Activated naive CD8-positive, alpha-beta T cell treated with anti-CD3 and anti-CD28 coated beads for 36 hours (primary cell): ENCODE measurements at places on chromosomes 11 and 22.

DNA sequence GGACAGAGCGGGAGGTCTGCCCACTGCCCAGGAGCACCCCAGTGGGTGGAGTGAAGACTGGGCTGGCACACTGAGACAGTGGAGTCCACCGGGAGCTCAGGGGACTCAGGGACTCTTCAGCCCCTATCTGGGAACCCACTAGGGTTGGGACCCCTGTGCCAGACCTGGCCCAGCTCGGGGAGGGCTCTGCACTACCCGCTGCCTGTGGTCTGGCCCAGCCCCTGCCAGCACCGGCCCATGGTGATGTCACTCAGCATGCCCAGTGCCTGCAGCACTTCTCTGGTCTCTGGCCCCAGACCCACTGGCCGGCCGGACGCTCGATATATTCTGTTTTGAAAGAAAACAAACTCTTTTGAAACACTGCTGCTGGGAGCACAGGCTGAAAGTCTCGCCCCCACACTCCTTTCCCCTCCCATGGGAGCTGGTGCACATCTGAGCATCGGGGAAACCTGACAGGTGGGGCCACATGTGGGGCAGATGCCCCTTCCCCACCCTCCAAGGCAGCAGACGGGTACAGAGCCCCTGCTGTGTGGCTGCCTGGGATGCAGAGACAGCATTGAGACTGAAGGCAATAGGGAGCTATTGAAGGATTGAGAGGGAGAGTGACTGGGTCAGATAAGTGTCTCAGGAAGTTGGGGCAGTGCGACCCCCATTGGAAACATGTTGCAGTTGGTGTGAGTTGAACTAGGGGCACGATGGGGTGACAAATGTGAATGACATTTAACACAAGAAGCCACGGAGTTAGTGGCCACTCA lies 62.9 kb downstream of the MYEOV start:
- no peak for DNase-seq

DNA sequence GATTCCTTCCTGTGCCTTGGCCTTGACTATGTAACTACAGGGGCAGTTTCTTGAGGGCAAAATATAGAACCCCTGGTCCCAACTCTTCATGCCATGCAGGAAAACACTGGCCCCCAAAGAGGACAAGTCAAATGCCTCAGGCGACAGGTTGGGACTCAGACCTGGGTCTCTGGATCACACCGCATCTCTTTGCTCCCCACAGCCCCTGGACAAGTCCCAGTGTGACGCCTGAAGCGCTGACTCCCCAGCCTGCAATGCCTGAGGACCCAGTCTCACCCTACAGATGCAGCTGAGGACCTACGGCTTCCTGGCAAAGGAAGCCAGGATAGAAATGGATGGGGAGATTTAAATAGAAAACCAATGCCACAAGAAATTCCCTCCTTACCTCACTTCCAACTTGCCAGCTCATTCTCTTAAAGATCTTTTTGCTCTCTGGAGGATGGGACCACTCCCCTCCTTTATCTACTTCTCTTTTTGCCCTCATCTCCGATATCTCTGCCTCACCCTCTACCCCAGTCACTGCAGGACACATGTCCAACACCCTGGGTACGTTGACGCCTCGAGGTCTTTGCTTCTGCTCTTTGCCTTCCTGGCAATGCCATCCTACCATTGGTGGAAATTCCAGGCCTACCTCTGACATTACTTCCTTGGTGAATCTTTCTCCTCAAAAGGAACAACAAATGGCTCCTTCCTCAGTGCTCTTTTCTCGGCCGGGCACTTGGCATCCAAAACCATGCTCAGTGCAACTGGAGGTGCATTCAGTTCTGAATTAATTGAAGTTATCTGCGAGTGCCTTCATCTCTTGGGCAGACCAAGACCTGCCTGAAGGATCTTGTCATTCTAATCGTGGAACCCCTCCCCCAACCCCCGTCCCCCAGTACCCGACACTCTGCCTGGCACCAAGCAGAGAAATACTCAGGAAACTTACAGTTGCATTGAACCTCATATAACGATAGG lies 2.0 kb upstream of the PRDM11 start:
- DNase-seq: no peak

DNA sequence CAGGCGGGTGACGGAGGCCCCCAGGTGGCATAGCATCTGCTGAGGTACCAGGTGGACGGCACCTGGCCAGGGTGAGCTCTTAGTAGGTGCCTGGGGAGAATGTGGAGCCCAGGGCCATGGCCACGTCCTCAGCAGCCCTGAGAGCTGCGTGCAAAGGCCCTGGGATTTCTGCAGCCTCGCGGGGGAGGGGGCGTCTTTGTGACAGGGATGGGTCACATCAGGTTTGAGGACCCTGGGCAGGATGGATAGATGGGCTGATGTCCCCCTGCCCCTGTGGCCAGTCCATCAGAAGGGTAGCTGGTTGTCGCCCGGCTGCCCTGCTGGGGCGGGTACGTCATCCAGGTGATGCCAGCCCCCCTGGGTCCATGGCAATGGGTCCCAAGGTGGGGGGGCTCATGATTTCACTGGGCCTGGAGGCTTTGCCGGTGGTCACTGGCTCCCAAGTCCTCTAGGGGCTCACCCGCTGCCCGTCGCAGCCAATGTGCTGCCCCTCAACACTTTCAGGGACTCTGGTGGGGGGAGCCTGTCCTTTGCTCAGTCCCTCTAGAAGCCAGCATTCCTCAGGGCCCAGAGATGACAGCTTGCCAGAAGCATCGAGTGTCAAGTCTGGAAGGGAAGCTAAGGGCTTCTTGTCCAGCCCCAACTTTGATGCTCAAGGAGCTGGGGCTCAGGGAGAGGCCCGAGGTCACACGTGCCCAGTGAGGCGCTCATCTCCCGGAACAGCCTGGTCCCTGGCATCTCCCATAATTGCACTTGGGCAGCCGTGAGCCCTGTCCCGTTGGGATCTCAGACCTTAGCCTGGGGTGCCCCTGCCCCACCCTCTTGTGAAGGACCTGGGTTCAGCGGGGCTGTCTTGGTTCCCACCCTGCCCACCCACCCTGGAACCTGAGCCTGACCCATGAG lies 777 bp downstream of the TBX10 start:
- DNase-seq: no peak

DNA sequence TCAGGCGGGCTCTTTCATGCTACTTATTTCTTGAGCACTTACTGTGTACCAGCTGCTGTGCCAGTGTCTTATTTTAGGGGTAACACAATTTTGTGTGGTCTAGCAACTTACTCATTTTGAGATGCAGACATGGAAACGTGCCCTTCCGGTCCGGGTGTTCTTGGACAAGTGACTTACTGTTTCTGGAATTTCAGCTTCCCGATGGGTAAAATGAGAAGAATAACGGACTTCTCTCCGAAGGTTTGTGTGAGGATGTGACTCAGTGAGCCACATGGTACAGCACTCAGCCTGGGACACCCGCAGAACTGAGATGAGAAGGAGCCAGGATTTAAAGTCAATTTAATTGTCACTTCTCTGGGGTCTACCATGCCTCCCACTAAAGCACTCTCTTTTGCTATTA lies 114.5 kb upstream of the SYT13 start:
- DNase-seq: no peak
